GM12878 (cell line): ENCODE measurements at places on chromosomes 13 and 19. TPM values are rescaled to one million over a fixed set of nuclear protein-coding genes. Genes with fewer than 3 reads are reported as not detected.

DNA sequence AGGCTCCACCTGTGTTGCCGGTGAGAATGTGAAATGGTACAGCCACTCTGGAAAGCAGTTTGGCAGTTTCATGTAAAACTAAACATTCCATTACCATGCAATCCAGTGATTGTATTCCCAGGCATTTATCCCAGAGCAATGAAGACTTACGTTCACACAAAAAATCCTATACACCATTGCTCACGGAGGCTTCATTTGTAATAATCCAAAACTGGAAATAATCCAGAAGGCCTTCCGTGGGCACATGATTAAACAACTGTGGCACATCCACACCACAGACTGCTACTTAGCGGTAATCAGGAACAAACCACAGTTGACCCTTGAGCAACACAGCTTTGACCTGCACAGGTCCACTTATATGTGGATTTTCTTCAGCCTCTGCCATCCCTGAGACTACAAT is 339.7 kb downstream of the MTUS2 start:
- DNase-seq = no peak

DNA sequence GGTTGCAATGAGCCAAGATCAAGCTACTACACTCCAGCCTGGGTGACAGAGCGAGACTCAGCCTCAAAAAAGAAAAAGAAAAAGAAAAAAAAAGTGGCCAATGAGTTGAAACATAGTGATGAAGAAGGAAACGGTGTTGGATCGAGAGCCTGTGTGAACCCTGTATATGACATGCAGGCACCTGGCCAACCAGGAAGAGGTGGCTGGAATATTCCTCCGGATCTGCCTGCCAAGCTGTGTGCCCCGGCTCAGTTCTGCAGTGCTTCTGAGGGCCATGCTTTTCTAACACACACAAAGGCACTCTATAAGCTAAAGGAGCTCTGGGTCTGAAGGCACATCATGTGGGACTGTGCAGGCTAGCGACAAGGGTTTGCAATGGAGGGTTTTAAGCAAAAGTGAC is 3.7 kb upstream of the ZNF444 start:
- no peak for DNase-seq

GRCh38 chr13:79492313-79492798 is 11.4 kb downstream of the NDFIP2 start:
- no peak for DNase-seq

DNA sequence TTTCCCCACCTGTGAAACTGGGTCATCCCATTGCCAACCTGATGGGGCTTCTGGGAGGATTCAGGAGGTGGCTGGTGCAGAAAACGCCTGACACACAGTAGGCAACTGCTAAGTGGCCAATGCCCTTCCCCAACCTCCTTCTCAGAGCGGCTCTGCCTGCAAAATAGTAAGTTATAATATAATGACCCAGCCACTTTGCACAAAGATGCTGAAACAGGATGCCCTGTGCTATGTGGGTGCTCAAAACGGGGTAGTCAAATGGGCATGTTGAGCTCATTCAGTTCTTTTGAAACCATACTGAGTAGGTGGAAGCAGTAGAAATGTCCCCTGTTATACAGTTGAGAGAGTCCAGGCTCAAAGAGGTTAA is 507 bp downstream of the MARCHF2 start:
- no peak for DNase-seq

DNA sequence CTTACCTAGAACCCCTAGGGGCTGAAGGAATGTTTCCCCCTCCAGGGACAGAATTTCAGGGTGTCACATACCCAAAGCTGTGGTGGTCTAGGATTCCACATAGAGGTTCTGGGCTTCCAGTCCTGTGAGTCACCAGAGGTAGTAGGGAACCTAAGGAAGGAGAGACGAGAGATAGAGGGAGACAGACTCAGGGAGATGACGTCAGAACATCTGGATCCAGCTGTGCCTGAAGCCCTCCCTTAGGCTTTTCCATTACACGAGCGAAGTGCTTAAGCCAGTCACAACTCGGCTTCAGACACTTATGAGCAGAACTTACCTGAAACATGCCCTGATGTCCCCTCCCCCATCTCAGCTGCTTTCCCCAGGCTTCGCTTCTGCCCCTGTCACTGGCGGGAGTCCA is 11.8 kb upstream of the SELENOW start:
- DNase-seq = no peak

- DNase-seq = no peak
These were observed 2.9 kb upstream of the C19orf85 start for GRCh38 chr19:55467236-55468053.

DNA sequence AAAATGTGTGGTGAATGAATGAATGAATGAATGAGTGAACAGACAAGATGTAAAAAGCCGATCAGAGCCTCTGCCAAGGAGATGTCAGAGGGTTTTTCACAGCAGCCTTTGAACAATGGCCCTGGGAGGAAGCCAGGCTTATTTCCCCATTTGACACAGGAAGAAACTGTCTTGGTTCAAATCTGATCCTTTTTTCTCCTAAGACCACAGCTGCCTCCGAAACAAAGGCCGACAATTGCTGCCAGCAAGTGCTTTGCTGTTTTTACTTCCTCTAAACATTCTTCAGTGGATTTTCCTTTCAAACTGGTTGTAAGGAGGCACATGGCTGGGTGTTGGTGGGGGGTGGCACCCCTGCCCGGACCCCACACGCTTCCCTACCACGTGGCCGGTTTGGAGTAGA is 44.2 kb upstream of the HOMER3 start:
- no peak for DNase-seq

DNA sequence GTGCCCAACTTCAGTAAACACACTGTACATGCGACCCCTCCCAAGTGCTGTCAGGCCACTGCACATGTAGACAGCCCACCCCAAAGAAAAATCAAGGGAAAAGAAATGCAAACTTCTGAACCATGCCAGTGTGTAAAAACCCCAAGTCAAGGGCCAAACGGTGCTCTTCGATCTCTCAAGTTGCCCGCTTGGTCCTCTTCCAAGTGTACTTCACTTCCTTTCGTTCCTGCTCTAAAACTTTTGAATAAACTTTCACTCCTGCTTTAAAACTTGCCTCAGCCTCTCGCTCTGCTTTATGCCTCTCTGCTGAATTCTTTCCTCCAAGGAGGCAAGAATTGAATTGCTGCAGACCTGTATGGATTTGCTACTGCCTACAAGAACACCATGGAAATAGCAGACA is 600.7 kb downstream of the KCTD12 start:
- no peak for DNase-seq

DNA sequence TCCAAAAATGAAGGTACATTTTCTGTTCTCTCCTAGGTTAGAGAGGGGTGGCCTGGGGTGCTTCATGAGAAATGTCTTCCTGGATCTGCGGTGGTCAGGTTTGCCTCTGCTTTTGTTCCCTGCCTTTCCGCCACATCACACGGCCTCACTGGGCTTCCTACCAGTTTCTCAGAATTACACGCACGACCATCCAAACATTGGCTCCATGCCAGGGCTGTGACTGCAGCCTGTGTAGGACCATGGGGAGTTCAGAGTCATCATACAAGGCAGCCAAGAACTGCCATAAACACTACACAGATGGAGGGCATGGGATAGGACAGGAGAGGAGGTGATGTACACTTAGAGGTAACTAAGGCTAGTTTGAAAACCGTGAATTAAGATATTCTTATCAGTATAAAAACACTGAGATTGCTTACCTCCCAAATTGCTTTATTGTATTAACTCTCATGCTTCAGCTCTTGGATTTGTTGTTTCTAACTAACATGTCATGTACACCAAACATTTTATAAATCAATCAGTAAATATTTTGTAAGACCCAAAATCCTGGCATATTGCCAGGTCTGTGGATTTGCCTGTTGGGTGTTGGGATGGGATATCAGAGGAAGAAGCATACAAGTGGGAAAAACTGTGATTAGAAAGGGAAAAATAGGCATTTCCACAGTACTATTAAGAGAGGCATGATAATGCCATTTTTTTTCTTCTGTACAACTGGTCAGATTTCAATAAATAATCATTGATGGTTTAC is 45.2 kb downstream of the CDADC1 start:
- DNase-seq = no peak

GRCh38 chr19:6086068-6086788 is 24.1 kb downstream of the RFX2 start:
- DNase-seq = no peak

GRCh38 chr13:52009946-52010345 is 1.3 kb downstream of the ATP7B start:
- no peak for DNase-seq

DNA sequence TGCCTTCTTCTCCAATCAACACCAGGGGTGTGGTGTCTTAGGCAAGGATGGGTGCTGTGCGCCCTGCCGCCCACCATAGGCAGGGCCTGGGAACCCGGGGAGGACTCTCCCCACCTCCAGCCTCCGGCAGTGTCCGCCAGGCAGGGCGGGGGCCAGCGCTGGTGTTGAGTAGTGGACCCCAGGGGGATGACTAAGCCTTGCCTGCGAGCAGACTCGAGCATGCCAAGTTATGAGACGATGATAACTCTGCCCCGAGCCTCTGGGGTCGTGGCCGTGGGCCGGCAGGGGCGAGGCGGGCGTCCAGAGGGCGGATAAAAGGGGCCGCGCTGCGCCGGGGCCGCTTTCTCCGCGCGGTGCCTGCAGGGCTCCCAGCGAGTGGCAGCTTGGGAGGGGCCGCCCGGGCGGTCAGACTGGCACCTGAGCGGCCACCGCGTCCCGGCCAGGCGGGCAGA is at the start of gene MEDAG:
Gene MEDAG, plus strand, starts transcription at position 340 of the 452 bp plus-strand sequence. CDS start 245 bp downstream, outside the sequence.
- DNase-seq = no peak

DNA sequence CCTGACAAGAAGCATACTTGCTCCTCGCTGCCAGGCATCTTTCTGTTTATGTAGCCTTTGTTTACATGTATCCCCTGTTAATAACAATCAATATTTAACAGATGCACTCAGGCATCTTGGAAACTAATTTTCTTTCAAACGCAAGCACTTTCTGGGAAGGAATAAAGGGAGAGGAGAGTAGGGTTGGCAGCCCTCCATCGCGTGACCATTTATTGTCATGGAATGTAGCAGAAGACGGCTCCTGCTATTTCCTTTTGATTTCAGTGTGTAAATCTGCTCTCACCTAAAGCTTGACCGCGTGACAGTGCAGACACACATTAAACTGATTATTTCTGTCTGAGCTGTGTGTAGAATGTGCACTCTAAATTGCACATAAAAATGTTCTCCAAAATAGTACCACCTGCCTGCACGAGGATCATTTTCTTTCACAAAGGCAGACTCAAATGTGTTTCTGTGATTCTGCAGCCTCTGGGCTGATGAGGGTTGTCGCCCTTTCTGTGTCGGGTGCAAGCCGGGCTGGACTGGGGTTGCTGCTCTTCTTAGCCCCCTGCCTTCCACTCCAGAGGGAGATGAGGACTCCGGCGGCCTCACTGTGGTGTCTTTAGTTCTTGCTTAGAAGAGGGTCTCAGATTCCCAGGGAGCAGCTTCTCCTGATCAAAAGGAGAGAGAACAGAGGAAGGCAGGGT is 223.5 kb upstream of the MAB21L1 start:
- DNase-seq = no peak

DNA sequence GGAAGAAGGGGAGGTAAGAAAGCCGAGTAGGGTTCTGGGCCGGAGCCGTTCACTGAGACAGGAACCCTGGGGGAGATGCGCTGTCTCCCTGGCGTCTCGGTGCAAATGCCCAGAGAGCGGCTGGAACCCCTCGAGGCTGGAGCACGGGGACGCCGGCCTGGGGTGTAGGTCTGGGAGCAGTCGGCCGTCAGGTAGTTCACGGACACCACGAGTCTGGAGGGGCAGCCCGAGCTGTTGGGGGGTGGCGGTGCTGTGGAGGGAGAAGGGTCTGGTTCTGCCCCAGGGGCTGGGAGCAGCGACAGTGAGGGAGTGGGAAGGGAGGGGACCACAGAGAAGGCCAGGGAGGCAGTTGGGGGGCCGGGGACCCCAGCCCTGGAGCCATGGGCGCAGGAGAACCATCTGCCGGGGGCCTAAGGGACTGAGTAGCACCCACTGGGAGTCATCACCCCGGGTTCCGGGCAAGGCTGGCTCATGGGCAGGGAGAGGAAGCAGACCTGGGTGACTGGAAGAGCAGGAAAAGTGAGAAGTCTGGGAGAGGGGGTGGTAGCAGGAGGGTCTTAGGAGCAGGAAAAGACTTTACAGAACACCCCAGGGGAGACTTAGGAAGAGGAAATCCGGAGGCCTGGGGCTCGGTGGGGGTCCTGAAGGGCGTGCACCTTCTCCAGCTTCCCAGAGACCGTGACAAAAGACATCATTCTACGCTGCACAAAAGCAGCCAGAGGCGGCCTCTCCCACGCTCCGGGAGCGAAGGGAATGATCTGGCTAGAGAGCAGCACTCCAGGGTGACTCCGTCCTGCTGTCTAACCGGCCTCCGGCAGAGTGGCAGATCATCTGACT is 173.1 kb upstream of the SOX1 start:
- DNase-seq = no peak

DNA sequence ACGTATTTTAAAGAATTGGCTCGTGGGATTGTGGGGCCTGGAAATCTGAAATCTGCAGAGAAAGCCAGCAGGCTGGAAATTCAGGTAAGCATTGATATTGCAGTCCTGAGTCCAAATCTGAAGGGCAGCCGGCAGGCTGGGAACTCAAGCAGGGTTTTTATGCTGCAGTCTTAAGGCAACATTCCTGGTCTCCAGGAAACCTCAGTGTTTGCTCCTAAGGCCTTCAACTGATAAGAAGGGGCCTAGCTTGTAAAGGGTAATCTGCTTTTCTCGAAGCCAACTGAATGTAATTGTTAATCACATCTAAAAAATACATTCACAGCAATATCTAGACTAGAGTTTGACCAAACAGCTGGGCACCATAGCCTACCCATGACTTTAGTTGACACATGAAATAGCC is 154.4 kb downstream of the EFNB2 start:
- DNase-seq = no peak

KLC3 gene
- polyA plus RNA-seq = 0.11 and 0.21 TPM in 2 replicates

CLEC17A gene
- 47.6 and 54.3 TPM in 2 replicates for polyA plus RNA-seq

SAMD1 gene
- 6.3 and 7.2 TPM in 2 replicates for polyA plus RNA-seq

F2RL3 gene
- polyA plus RNA-seq = 0.72 and 1.2 TPM in 2 replicates

SIAH3 gene
- not detected in 2 replicates for polyA plus RNA-seq

EDNRB gene
- 0.13 TPM in 1 of 2 replicates, not detected in the other for polyA plus RNA-seq

ZNF98 gene
- not detected in 2 replicates for polyA plus RNA-seq
